ENCODE measurements at places on chromosomes 1 and 21.

- DNase-seq, result no peak
Measured at GRCh38 chr1:14634486-14634885, 36.0 kb downstream of the KAZN start.

DNA sequence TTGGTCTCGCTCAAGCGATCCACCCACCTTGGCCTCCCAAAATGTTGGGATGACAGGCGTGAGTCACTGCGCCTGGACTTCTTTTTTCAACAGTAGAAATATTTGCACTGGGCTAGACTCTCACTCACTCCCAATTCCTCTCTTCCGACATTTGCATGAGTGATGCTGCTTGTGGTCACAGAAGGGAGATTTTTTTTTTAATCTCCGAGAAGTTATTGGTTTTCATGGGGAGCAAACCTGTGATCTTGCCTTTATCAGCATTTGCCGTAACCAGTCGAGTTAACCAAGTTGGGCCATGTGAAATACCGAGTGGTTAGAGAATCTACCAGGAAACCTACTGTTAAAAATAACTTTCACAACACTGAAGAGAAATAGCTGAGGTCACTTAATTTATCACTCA is 21.1 kb downstream of the ERG start:
- no peak for DNase-seq

- DNase-seq, result no peak
Measured at GRCh38 chr1:69567652-69568420, at the start of gene LRRC7. Gene LRRC7 (plus strand): TSS chr1:69567922. CDS start chr1:69568640, 718 bp downstream.

DNA sequence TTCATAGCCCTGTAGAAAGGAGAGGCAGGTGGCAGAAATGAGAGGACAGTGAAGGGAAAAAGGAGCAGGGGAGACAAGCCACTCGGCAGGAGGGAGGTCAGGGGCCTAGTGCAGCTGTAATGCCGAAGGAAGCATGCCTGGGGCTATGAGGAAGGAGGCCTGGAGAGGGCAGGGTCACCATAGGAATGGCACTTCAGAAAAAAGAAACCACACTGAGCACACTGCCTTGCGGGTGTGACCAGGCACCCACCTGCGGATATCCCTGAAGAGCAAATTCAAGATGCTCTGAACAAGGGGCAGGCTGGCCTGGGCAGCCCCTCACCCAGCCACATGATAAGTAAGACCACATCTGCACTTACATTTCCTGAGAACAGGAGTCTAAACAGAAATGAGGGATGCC is 104.7 kb downstream of the JAK1 start:
- no peak for DNase-seq

- no peak for DNase-seq
Measured at GRCh38 chr1:227914801-227915563, 32.8 kb downstream of the WNT9A start.

GRCh38 chr1:231841616-231842344 is 215.2 kb downstream of the DISC1 start:
- DNase-seq, result no peak

DNA sequence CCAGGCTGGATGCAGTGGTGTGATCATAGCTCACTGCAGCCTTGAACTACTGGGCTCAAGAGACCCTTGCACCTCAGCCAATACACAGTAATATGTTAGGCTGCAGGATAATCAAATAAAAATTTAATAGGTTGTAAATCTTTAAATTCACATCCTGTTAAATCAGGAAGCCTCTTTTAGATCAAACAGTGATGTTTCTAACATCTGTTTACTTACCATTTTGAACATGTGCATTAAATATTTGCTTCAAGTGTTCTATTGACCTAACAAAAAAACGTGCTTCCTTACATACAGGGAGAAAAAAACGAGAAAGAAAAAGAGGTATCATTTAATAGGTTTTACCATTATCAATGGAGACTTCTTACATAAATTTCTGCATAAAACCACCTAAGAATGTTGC is 70.6 kb downstream of the IARS2 start:
- no peak for DNase-seq

DNA sequence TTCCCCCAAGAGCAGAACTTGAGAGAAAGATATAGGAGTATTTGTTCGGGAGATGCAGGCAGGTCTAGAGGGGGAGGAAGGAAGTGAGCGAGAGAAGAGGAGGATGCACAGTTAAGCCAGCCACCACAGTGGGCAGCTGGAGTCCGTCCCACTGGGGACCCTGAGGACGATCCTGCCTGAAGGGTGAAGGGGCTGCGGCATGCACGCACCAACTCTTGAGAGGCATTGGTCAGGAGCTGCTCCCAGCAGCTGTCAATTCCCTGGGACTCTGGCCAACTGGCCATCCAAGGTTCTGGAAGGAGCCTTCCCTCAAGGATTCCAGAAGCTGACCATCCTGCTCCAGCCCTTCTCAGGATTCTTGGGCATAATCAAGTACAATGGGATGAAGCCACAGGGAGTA is 246.9 kb downstream of the MATN1 start:
- DNase-seq, result no peak

- no peak for DNase-seq
Measured at GRCh38 chr1:51484591-51484990, 34.5 kb downstream of the EPS15 start.

- no peak for DNase-seq
Measured at GRCh38 chr1:14065486-14065885, 365.5 kb downstream of the PRDM2 start.

DNA sequence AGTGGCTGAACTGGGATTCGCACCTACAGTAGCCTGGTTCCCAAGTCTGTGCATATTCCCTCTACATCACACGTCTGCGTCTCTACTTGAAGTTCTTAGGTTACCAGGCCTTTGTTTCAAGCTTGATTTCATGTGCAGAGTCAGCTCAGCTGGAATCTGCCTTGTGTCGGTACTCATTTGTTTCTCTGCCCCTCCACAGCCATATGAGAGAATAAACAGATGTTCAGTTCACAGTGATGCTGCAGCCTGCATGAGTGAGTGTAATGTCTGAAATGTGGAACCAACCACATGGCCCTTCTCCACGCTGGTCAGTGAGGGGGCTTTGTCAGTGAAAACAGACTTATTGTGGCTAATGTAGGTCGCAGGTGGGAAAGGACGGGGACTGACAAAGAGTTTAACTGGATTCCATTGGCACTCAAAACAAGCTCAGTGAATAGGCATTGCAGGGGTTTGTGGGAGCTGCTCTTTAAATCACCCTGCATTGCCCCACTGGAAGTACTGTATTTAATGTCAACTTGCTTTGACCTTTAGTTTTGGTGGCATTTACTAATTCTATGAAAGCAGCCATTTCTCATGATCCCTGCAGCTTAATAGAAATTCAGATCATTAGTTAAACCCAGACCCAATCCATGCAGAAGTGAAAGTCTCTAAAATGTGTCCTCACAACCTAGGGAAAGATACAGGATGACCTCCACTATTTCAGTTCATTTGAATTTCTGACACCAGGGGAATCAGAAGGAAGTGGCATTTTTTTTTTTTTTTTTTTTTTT is 136.4 kb upstream of the FAM78B start:
- DNase-seq, result no peak

DNA sequence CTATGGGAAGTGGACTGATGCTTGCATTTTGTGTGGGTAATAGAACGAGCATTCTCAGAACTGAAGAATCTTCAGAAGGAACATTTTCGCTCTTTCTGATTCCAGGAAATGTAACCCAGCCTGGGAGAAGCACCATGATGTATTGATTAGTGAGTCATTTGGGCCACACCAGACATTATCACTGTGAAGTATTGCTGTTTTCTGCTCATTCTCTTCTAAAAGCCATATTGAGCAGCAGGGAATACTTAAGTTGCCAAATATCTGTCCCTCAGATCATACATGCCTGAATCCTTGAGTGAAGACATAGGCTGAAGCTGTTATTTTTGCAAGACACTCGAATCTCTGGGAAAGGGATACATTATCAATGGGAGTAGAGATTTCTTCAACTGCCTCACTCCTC is 213.1 kb downstream of the PCP4 start:
- no peak for DNase-seq

GRCh38 chr1:235278915-235279292 is 49.1 kb downstream of the ARID4B start:
- DNase-seq, result no peak

DNA sequence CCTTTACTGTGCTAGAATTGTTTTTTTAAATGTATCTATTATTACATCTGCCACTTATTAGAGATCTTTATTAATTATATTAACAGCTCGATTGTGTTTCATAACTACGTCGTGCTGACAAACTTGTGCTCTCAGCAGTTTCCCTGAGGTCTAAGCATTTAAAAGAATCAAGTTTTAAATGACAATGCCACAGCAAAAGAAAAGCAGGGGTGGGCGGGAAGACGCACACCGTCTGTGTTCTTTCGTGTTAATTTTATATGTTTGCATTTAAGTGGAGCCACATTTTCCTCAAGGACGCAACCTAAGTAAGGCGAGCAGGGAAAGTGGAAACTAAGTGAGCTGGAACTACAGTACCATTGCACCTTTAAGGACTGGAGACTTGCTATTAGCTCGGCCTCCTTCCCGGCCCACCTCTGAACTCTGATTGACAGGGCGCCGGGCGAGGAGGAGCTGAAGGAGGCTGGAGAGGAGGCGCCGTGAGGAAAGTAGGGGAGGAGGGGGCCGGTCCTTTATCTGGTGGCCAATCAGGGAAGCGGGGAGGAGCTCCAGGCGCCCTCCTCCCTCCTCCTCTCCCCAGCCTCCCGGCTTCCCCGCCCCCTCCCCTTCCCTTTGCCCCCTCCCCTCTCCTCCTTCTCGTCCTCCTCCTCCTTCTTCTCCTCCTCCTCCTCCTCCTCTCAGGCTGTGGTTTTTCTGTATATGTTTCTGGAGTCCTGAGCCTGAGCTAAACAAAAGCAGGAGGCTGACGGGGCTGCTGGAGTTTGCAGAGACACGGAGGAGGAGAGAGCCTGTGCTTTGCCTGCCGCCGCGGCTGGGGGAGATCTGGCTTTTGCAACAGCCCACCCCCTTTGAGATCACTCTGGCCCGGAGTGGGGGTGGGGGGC is at the start of gene PBX1:
Gene PBX1 (plus strand): TSS at position 724 of the 881 bp plus-strand sequence.
- DNase-seq, result peak; percentile 52

Data from stimulated activated CD8-positive, alpha-beta memory T cell treated with anti-CD3 and anti-CD28 coated beads, Interleukin-15, amount 100 ng/mL, for 4 hours (primary cell).